Uterine smooth muscle cell (primary cell): ENCODE measurements at places on chromosomes 7 and 10. TPM values are rescaled to one million over a fixed set of nuclear protein-coding genes. Genes with fewer than 3 reads are reported as not detected.

Gene RNF133
- 0.55 and 1.1 TPM in 2 replicates for total RNA-seq

Gene FANK1
- 2.2 and 3.7 TPM in 2 replicates for total RNA-seq

Gene POM121L12
- not detected in 2 replicates for total RNA-seq

Gene CACNA2D1
- 61.6 and 76.4 TPM in 2 replicates for total RNA-seq

Gene KIF5B
- 192 and 227 TPM in 2 replicates for total RNA-seq

Gene HOXA5
- total RNA-seq: 0.66 and 0.75 TPM in 2 replicates

Gene ASB15
- not detected in 2 replicates for total RNA-seq

Gene FGF8
- total RNA-seq: not detected in 2 replicates

Gene CASTOR2
- 7.2 and 9.5 TPM in 2 replicates for total RNA-seq

Gene HOXA9
- total RNA-seq: 8.6 and 13.6 TPM in 2 replicates

Gene OLAH
- total RNA-seq: 0.25 TPM in 1 of 2 replicates, not detected in the other

Gene ASB13
- total RNA-seq: 9.1 and 13.5 TPM in 2 replicates

Gene CCAR1
- total RNA-seq: 24.9 and 37.1 TPM in 2 replicates

Gene UCN3
- not detected in 2 replicates for total RNA-seq

Gene SRRM3
- total RNA-seq: 0.33 and 0.50 TPM in 2 replicates

Gene MRPL32
- 48.9 and 53.5 TPM in 2 replicates for total RNA-seq

Gene AP1S1
- 201 and 213 TPM in 2 replicates for total RNA-seq

Gene CXCL12
- 16.2 and 25.2 TPM in 2 replicates for total RNA-seq

Gene LIPM
- total RNA-seq: not detected in 2 replicates

Gene KCNMA1
- total RNA-seq: 169 and 183 TPM in 2 replicates

Gene GRM8
- total RNA-seq: 0.11 TPM in 1 of 2 replicates, not detected in the other

Gene DMBT1
- total RNA-seq: under 0.01 TPM in 2 replicates

Gene GJD4
- 0.12 TPM in 1 of 2 replicates, not detected in the other for total RNA-seq

Gene GSTO2
- total RNA-seq: 1.7 and 5.1 TPM in 2 replicates

Gene VAX1
- not detected in 2 replicates for total RNA-seq

Gene ZNF488
- under 0.01 TPM in 2 replicates for total RNA-seq

Gene TRRAP
- total RNA-seq: 21.8 and 23.2 TPM in 2 replicates
